Lower lobe of right lung (tissue), 2 donors: ENCODE measurements at places on chromosomes 1 and 21.

- peak; percentile 78 for DNase-seq
These were observed 645 bp upstream of the TLR5 start for GRCh38 chr1:223143537-223144248.

GRCh38 chr1:91821126-91821868 lies 64.7 kb downstream of the TGFBR3 start:
- DNase-seq, result no peak

DNA sequence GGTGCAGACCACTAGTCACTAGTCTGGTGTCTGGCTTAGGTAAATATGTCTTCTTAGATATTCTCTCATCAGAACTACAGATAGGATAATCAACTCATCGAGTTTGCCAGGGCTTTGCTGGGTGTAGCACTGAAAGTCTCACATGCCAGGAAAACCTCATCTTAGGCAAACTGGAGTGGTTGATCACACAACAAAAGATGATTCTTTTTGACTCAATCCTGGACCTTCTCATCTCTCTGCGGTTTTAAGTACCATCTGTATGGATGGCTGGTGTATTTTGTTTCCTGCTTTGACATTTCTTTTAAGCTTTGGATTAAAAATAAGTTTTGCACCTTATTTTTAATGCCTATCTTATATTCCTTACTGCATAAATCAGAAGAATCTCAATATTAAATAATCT lies 11.3 kb downstream of the GBP2 start:
- DNase-seq, result no peak

GRCh38 chr1:227929751-227930472 lies 17.8 kb downstream of the WNT9A start:
- peak; percentile 32 for DNase-seq

DNA sequence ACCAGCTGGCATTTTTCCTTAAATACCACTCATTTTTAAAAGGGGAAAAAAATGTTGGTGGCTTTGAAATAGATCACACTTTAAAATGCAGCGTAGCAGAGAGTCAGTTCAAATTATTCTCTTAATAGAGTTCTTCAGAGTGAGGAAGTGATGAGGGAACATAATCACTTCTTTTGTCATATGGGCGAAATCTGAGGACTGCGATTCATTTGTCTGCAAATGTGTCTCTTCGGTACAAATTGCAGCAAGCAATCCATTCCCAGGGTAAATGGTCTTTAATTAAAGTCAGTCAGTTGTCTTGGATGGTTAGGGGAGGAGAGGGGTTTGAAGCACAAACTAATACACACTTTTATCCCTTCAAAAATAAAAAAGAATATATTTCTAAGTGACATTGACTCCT lies 86.0 kb upstream of the SELENON start:
- no peak for DNase-seq

- DNase-seq, result no peak
These were observed 239.5 kb upstream of the LRRC7 start for GRCh38 chr1:69328186-69328585.

DNA sequence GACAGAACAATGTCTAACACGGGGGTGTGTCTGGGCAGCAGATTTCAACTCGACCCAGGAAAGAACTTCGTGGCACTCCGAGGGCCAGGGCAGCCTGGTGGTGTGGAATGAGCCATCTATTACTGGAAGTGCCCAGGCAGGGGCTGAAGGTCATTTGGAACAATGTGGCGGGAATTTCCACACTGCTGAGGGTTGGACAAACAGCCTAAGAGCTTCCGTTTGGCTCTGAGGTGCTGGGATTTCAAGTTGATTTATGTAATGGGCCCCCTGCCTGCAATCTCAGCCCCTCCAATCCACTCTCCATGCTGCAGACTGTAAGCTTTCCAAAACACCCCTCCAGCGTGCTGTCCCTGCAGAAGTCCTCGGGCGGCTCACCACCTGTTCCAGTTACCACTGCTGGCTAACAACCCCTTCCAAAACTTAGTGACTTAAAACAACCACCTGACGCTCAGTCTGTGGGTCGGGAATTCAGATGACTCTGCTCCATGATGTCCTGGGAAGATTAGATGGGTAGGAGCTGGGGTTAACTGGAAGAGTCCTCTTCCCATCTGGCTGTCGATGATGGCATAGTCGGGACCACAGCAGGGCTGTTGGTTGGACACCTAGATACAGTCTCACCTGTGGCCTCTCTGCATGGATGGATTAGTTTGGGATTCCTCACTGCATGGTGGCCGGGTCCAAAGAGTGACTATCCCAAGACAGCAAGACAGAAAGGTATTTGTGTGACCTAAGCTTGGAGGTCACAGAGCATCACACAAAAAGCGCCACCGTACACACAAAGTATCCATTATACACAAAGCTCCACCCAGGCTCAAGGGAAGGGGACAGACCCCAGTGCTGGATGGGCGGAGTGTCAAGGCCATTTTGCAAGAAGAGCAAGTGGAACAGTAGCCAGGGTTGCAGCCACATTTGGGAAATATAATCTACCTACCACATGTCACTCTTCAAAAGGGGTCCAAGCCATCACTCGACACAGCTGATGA lies 89.7 kb upstream of the IFFO2 start:
- peak; percentile 38 for DNase-seq
